ENCODE measurements at places on chromosomes 12 and 14.

DNA sequence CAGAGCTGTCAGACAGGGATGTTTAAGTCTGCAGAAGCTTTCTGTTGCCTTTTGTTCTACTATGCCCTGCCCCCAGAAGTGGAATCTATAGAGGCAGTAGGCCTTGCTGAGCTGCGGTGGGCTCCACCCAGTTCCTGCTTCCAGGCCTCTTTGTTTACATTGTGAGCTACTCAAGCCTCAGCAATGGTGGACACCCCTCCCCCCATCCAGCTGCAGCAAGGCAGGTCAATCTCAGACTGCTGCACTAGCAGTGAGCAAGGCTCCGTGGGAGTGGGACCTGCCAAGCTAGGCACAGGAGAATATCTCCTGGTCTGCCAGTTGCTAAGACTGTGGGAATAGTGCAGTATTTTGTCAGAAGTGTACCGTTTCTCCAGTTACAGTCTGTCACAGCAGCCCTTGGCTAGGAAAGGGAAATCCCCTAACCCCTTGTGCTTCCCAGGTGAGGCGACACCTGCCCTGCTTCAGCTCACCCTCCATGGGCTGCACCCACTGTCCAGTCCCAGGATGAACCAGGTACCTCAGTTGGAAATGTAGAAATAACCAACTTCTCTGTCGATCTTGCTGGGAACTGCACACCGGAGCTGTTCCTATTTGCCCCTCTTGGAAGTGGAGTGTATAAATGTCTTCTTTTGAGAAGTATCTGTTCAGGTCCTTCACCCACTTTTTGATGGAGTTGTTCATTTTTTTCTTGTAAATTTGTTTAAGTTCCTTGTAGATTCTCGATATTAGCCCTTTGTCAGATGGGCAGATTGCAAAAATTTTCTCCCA, 213.5 kb upstream of the SLC38A2 start:
- DNase-seq: no peak

- DNase-seq: no peak
These were observed 35.4 kb upstream of the ATP23 start for GRCh38 chr12:57905812-57906475.

GRCh38 chr14:25011095-25011494, 38.9 kb downstream of the STXBP6 start:
- DNase-seq: no peak

DNA sequence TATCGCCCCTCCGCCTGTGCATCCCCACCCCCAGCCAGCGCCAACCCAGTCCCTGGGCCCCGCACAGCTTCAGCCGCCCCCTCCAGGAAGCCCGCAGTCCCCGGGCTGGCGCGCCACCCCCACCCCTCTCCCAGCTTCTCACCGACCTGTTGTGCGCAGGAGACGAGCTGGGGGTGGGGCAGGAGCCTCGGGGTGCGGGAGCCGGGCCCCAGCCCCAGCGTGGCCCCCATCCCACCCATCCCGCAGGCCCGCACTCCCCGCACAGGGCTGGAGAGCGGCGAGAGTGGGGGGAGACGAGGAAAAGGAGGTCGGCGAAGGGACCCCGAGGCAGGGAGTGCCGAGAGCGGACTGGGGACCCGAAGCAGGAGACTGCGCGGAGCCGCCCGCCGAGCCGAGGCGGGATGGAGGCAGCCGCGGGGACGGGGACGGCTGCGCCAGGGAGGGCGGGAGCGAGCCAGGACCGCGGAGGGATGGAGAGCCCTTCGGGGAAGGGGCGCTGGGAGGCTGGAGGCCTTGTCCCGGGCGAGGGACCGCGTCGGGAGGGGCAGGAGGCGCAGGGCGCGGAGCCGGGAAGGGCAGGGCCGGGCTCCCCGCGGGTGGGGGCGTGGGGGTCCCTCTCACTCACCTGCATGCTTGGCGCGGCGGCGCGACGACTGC, 498 bp downstream of the PIANP start:
- DNase-seq: peak; percentile 89

GRCh38 chr12:63308671-63309070, 157.7 kb upstream of the AVPR1A start:
- DNase-seq: no peak

- DNase-seq: no peak
These were observed 68.7 kb downstream of the NIN start for GRCh38 chr14:50762001-50762930.

DNA sequence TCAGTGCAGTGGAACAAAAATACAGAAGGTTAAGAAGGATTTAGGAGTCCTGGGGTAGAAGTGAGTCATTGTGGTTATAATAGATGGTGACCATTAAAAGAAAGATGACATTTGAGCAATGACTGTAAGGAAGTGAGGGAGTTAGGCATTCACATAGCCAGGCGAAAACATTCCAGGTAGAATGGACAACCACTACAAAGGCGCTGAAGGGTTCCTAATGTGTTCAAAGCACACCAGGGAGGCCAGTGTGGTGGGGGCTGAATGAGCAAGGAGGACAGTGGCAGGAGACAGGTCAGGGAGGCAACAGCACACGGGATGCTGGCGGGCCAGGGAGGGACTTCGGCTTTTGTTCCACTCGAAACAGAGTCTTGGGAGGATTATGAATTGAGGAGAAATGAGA, 129.9 kb downstream of the NPAS3 start:
- DNase-seq: no peak

DNA sequence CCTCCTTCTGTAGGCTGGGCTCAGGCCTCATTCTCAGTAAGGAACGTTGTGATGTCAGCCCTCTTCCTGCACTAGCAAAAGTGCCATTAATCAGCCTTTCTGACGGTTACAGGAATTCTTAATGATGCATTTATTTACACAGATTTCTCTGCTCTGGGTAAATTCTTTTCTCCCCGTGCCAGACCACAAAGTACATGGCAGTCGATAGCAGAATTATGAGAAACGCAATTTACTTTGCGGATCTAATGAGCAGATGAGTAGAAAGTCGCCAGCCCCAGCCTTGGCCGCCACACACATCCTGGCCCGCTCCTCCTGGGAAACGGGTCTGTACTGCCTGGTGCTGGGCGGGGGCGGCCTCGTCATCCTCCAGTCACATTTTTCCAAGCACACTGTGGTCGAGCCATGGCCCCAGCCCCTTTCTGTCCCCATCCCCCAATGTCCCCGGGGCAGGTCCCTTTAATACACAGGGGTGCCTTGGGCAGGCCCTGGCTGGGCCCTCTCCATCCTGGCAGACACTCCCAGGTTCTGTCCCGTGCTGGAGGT, 25.9 kb downstream of the NOC4L start:
- peak; percentile 21 for DNase-seq

GRCh38 chr12:29566441-29566840, 69.0 kb upstream of the OVCH1 start:
- DNase-seq: no peak

GRCh38 chr14:74085828-74086227, 1.1 kb downstream of the LIN52 start:
- no peak for DNase-seq

- DNase-seq: no peak
These were observed 7.7 kb downstream of the DAZAP2 start for GRCh38 chr12:51246254-51246853.

DNA sequence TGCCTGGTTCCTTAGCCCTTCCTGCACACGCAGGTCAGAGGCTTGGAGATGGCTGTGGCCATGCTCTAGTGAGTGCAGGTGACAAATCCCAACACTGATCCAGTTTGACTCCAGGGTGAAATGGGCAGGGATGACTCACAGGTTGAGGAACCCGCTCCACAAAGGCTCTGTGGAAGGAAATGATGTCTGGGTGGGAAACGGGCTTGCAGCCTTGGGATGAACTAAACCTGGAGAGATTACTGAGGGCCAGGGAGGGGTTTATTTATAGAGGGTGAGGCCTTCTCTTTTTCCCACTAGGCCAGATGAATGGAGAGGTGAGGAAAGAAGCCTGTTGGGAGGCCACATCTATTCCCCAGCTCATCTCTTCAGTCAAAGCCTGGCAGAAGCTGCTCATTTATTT, 29.3 kb upstream of the EMP1 start:
- DNase-seq: no peak

- DNase-seq: no peak
These were observed 53.2 kb upstream of the DYRK2 start for GRCh38 chr12:67595365-67595764.

DNA sequence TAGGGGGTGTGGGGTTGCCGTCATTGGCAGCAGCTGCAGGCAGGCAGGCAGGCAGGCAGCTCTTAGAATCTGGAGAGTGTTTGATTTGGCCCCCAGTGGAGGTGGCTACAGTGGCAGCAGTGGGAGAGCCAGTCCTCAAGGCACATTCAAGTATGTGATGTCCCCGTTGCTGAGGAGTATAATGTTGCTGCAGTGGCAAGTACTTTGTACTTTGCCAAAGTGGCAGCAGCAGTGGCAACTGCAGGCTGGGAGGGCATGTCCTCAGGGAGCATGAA, 147.1 kb downstream of the PAPOLA start:
- DNase-seq: no peak

DNA sequence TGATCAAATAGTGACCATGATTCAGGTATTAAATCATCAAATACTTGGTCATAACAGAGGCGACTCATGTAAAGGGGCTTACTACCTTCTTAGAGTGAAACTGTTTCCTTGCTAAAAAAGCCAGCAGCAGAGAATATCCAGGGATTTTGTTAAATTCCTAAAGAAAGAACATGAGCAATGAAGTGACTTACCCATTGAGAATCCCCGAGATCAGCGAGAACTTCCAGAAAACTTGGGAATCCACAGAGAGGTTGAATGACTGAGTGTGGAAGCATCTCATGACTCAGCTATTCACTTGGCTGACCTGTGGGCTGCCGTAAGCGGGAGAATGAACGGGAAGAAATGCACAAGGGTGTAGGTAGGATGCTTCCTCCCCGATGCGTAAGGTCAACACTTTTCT, 85.3 kb upstream of the KCNA1 start:
- no peak for DNase-seq

- no peak for DNase-seq
These were observed 206.8 kb downstream of the DACT1 start for GRCh38 chr14:58844544-58844943.

DNA sequence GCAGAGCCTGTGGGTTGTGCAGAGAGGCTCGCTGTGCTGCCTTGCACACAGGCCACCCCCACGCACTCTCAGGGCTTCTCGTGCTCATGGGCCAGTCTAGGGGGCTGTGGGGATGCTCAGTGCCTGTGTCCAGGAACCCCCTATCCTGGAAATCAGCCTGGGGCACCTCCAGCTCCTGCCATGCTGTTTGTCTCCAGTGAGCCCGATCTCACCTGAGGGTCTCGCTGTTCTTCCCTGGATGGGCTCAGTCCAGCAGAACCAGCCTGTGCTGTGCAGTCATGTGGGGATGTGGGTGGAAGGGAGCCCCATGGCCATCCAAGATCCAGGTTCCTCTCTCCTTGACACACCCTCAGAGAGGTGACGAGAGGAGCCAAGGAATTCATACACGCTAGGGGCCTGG, 26.7 kb downstream of the SERPINA1 start:
- DNase-seq: no peak

DNA sequence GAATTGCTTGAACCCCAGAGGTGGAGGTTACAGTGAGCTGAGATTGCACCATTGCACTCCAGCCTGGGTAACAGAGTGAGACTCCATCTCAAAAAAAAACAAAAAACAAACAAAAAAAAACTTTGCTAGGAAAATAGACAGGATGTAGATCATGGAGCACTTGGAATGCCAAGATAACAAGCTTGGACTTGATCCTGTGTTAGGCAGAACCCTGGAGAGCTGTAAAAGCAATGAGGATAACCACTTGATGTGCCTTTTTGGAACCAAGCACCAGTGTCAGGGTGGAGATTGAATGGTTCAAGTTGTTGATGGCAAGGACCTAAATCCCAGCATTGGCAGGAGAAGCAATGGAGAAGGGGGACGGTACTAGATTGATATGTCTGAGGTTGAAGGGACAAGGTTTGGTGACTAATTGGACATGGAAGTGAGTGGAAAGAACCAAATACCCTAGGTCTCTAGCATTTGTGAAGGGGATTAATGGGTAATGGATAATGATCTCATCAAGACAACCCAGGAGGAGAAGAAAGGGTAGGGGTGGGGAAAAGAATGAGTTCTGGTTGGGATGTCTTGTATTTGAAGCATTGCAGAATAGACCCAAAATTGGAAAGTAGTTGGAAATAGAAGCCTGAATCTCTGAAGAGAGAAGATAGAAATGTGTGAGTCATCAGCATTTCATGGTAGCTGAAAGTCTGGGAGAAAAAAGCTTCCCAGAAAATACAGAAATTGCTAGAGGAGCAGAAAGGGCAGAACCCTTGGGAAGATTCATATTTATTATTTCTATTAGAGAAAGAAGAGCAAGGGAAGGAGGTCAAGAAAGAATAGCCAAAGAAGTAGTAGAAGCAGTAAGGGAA, 176.7 kb downstream of the NUAK1 start:
- no peak for DNase-seq

DNA sequence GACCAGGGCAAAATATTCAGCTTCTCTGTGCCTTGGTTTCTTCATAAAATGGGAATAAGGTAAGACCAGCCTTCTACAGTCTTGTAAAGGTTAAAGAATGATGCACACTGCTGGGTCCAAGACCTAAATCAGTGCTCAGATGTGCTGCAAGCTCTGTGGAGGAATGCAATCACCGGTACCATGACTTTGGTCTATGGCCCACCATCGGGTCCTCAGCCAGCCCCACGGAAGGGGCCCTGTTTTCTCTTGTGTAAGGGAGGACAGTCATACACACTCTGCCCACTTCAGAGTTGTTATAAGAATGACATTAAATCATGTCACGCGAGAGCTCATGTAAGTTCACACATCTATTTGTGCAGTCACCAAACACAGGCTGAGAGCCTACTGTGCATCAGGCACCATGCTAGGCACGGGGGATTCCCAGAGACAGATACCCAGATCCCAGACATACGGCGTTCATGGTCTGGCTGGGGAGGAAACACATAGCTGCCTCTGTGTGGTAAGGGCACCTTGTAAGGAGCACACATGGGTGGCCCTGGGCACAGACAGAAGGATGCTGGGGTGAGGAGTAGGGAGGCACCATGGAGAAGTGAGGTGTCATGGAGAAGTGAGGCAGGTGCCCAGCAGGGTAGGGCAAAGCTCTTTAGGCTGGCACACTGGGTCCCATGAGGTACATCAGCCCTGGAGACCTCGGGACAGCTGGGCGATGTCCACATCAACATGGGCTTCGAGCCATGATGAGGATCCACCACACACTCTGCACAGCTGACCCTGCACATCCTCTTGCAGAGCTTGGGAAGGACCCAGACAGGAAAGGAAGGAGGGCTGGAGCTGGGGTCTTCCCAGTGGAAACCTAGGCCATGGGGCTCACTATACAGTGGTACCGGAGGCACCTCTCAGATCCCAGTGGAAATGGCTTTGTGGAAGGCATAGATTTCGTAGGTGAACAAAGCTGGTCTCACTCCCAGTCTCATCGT, 190.4 kb upstream of the DIO3 start:
- no peak for DNase-seq

- no peak for DNase-seq
These were observed 60.3 kb downstream of the KLRG1 start for GRCh38 chr12:9049520-9050133.
